ENCODE measurements at places on chromosomes 12 and 14. TPM values are rescaled to one million over a fixed set of nuclear protein-coding genes. Genes with fewer than 3 reads are reported as not detected.

The PITPNM2 gene
- polyA plus RNA-seq = 9.0 TPM

The PLEKHD1 gene
- 0.27 TPM for polyA plus RNA-seq

The TMEM233 gene
- 0.36 TPM for polyA plus RNA-seq

The SSTR1 gene
- 1.3 TPM for polyA plus RNA-seq

The OR4Q3 gene
- polyA plus RNA-seq = not detected

The TAS2R8 gene
- polyA plus RNA-seq = not detected

The ZDHHC22 gene
- 30.2 TPM for polyA plus RNA-seq

The PRH2 gene
- polyA plus RNA-seq = not detected

The KMT2D gene
- polyA plus RNA-seq = 32.0 TPM

Data from brain (organoid and tissue), 16 donors.